Hindlimb muscle (tissue), 1 donor: ENCODE measurements at places on chromosomes 5 and 9. TPM values are rescaled to one million over a fixed set of nuclear protein-coding genes. Genes with fewer than 3 reads are reported as not detected.

Gene SLC12A2
- 17.1 TPM for polyA plus RNA-seq

- no peak for DNase-seq
Observed at GRCh38 chr5:179201986-179202385, 141.8 kb downstream of the ZNF354C start.

DNA sequence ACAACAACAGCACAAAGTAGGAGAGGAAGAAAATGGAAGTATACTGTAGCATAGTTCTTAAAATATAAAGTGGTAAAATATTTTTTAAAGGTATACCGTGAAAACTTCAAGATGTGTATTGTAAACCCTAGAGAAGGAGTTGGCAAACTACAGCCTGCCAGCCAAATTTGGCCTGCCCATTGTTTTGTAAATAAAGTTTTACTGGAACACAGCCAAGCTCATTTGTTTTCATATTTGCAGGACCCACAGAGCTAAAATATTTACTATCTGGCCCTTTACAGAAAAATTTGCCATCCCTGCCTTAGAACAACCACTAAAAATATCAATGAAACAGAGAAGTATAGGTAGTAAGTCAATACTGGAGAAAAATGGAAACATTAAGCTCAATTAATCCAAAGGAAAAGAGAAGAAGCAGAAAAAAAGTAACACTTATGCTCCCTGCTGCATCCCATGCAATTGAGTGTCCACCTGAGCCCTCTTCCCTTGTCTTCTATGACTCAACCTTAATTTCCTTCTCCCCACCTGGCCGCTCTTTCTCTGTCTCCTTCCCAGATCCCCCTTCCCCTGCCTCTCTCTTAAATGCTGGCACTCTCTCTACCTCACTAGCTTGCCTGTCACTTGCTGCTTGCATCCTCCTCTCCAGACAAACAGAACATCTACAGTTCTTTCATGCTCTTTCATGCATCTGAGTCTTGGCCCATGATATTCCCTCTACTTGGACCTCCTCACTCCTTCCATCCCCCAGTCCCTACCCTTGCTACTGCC is 50.6 kb upstream of the FER start:
- no peak for DNase-seq

- no peak for DNase-seq
Observed at GRCh38 chr5:149605998-149606724, 24.9 kb downstream of the ARHGEF37 start.
